Ascending aorta (tissue), 2 donors: ENCODE measurements at places on chromosomes 7 and 10.
A peak's percentile ranks its signal among the peaks of the same experiment; 100 is the strongest.

DNA sequence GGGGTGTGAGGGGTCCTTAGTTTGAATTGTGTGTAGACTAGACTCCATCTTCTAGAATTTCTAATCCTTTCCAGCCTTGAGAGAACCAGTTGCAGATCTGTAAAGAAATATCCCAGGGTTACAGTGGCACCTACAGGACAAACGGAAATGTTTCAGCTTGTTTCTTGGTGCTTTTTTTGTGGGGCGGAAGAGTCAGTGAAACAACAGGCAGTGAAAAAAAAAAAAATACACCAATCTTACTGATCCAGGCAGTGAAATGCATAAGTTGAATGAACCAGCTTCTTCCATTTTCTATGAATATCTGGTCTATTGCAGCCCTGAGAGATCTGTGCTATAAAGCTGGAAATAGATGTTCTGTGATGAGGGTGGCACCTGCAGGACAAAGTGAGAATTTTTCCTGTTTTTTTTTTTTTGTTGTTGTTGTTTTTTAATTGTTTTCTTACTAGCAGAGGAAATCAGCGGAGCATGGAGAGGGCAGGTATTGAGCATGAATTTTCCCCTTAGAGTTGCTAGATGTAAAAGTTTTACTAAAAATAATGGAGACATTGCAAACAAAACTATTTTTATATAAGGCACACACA is 81.9 kb upstream of the DYNC1I1 start:
- DNase-seq = no peak

- DNase-seq = peak; percentile 73
These were observed 5.3 kb downstream of the HOXA11 start for GRCh38 chr7:27179503-27180430.

GRCh38 chr7:8436965-8437364 is 3.6 kb downstream of the NXPH1 start:
- no peak for DNase-seq

DNA sequence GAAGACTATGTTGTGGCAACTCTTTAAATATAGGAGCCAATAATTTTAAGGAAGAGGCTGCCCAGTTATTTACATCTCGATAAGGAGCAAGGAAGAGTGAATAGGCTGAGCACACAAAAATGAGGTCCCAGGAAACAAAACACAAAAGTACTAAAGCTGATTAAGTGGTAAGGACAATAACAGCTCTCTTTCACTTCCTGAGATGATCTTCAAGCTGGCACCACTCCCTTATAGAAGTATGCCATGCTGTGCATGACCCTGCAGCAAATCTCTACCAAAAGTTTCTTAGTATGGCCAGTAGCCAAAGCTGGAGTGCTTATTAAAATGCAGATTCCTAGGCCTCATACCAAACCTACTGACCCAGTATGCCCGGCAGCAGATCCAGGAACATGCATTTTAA is 39.7 kb downstream of the CADPS2 start:
- DNase-seq = no peak

DNA sequence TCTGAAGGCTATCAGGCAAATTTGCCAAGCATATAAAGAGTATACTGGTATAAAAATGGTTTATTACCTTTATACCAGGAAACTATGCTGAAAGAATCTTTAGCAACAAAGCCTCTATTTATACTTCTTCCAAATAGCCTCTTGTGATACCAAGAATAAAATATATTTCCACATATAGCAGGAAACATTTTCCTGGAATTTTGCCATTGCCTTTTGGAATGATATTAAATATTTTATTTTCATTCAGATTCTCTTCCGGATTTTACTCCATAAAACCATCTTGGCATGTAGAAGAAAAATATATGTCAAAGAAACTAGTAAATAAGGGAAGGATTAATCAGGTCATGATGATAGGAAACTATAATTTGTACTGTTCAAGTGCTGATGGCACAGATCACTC is 17.7 kb downstream of the SOSTDC1 start:
- DNase-seq = no peak

DNA sequence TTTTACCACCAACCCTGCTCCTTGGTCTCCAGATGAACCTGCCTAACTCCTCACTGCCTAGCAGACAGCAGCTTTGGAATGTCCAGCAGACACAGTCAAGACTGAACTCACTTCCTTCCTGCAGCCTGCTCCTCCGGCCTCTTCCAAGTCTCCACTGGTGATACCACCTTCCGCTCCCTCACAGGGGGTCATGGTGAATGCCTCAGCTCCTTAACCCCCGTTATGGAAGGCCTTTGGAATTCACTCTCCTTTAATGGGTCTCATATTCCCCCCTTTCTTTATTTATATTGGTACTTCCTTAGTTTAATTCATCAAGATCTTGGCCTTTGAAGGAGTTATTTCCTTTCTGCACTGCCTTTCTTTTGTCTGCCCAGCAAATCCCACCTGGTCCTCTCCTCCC is 44.9 kb upstream of the ZNF32 start:
- no peak for DNase-seq

DNA sequence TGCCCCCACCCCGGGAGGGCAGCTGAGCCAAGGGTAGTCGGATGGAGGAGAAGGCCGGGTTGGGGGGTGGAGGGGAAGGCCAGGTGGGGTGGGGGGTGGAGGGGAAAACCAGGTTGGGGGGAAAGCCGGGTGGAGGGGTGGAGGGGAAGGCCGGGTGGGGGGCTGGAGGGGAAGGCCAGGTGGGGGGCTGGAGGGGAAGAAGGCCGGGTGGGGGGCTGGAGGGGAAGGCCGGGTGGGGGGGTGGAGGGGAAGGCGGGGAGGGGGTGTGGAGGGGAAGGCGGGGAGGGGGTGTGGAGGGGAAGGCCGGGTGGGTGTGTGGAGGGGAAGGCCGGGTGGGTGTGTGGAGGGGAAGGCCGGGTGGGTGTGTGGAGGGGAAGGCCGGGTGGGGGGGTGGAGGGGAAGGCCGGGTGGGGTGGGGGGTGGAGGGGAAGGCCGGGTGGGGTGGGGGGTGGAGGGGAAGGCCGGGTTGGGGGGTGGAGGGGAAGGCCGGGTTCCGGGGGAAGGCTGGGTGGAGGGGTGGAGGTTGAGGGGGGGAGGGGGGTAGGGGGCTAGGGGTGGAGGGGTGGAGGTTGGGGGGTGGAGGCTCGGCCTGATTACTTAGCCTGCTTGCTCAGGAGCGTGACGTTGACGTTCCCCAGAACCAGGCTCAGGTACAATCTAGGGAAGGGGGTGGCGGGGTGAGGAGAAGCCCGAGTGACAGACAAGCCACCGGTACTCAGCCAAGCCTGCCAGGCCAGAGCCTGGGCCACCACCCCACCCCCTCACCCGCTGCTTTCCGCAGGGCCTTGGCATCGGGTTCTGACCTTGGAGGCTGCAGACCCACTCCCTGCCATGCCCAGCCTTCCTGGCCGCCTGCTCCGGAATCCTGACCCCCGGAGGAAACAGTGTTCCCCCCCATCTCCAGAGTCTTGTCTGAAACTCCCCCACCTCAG is 5.6 kb downstream of the TMEM120A start:
- no peak for DNase-seq

DNA sequence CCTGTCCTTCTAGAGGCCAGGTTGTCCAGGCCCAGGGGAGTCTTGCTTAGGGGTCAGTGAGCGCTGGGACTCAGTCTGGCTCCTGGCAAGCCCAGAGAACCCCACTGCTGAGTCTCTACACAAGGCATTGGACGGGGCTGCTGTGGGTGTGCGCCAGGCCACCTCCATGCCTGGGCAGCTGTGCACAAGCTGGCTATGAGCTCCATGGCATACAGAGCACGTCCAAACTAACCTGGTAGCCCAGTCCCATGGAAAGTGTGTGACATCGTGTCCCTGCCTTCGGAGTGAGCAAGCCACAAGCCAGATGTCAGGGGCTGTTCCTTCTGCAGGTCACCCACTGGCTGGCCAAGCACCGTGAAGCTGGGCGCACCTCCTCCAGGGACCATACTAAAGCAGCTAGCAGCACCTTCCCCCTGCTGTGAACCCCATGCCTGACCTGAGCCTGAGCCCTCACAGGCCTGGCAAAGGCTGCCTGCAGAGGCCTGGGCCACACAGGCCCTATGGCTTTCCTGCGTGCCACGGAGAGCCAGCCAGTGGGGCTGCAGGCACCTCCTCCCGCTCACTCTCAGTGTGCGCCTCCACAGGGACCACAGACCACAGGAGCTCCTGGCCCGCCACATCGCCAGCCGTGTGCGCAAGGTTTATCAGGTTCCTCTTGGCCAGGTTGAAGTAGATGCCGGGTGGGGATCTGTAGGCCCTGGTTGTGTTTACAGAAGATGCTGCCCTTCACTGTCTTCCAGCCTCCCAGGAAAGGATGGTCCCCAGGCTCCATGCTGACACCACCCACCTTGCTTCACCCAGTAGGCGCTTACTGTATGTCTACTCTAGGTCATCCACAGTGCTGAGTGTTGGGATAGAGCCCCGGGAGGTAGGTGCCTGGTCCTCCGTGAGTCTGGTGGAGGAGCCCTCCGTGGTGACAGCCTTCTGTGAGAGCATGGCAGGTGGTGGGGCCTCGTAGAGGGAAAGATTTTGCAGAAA is 219.7 kb downstream of the EBF3 start:
- peak; percentile 49 for DNase-seq

DNA sequence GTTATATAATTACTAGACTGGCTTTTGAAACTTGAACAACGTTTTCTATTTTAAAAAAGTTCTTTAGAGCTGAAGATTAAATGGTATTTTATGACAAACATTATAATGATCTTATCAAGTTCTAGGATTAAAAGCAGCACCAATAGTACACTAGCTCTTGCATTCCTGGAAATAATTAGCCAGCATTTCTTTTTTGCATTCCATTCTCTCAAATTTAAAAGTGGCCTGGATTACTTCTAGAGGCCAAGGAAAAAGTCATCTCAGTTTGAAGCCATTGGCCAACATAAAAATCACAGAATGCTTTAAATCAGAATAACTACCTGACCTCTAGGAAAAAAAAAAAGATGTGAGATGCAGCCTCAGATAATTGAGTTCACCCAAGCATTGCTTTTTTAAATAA is 1326.4 kb upstream of the SORCS1 start:
- DNase-seq = no peak

DNA sequence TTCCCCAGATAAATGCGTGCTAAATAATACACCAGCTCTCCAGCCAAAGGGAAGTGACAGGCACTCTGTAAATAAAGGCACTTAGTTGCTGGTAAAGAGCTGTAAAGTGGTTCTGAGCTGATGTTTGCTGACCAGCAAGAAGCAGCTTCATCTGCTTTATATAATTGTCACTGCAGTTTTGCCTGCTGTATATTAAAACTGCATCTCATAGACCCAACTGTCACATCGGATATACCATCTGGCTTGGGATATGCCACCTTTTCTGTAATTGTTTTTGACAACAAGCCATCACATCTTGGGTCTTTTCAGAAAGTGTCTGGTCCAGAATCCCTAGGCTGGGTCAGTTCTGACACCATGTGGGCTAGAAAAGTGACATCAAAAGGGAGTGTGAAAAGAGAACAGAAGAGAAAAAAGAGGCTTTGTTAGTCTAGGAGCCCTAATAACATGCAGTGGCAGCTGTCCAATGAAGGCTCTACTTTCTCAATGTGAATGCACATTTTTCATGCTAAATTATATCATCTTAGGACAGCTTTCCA is 697.6 kb downstream of the KCNMA1 start:
- DNase-seq = no peak

DNA sequence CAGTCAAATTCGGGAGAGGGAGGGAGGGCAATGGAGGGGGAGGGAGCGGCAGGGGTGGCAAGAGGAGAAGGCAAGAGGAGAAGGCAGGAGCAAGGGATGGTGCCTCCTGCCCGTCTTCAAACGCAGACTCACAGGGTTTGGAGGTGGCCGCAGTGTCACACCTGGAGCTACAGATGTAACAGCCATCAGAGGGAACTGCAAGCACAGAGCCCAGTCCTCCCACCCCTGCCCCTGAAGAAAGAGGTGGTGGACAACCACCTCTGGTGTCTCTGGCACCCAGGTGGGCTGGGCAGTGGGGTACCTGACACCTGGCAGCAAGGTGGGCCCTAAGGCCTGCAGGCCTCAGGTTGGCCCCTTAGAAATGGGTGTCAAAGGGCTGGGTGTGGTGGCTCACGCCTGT is 67.0 kb upstream of the SDK1 start:
- no peak for DNase-seq

DNA sequence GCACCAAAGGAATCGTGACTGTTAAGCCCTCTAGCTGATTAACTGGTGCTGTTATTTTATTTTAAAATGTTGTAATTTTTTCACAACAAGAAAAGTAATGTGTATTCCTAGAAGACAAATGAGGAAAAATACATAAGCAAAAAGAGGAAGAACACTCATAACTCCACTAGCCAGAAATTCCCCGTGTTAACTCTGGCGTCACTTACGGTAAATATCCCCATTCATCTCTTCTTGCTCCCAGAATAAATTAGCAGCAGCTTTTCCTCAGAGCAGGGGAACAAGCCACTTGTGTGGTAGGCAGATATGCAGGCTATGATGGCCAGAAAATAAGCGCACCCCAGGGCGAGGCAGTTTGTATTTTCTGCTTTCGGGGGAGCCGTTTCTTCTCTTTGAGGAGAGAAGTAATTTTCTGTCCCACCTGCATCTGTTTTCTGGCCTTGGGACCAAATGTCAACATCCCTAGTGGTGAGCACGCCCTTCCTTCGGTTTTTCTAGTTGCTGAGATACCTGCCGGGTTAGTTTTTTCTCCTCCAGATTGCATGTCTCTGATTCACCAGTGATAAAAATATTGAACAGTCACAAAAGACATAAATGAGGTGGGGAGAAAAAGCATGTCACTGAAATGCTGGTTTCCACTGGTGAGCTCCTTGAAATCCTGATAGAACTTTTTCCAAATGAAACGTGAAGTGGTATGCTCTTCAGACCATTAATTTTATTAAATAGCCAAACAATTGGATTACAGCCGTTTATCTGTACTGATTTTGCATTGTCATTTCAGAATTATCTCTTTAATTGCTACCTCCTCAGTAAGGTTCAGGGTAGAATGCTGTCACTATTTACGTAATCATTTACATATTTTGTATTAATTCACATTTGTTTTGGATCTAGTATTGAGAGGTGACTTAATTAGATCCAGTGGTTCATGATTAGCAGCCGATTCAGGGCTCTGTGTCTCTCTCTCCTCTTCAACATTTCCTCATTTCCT is 268.1 kb downstream of the CAMK1D start:
- no peak for DNase-seq

- DNase-seq = no peak
These were observed 340.2 kb downstream of the KIF20B start for GRCh38 chr10:90041585-90041984.

DNA sequence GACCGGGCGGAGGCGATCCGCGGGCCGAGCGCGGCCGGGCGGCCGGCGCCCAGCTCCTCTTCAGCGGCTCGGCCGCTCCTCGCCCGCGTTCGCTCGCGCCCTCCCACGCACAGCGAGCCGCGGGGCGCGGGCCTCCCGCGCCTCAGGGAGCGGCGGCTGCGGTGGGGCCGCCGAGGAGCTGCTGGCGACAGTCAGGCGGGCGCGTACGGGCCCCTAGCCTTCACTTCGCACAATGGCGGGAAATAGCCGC is at the start of gene MCMBP:
TSS of gene MCMBP (minus strand) at position 234 of the 250 bp plus-strand sequence. CDS start 259 bp downstream, outside the sequence.
- no peak for DNase-seq

GRCh38 chr10:71342573-71343391 is 23.7 kb downstream of the SLC29A3 start:
- DNase-seq = no peak
